ENCODE measurements at places on chromosomes 12 and 14.

GRCh38 chr14:52352061-52352491, 38.0 kb downstream of the PTGER2 start:
- no peak for DNase-seq

GRCh38 chr12:129556082-129556481, 347.7 kb downstream of the TMEM132D start:
- no peak for DNase-seq

DNA sequence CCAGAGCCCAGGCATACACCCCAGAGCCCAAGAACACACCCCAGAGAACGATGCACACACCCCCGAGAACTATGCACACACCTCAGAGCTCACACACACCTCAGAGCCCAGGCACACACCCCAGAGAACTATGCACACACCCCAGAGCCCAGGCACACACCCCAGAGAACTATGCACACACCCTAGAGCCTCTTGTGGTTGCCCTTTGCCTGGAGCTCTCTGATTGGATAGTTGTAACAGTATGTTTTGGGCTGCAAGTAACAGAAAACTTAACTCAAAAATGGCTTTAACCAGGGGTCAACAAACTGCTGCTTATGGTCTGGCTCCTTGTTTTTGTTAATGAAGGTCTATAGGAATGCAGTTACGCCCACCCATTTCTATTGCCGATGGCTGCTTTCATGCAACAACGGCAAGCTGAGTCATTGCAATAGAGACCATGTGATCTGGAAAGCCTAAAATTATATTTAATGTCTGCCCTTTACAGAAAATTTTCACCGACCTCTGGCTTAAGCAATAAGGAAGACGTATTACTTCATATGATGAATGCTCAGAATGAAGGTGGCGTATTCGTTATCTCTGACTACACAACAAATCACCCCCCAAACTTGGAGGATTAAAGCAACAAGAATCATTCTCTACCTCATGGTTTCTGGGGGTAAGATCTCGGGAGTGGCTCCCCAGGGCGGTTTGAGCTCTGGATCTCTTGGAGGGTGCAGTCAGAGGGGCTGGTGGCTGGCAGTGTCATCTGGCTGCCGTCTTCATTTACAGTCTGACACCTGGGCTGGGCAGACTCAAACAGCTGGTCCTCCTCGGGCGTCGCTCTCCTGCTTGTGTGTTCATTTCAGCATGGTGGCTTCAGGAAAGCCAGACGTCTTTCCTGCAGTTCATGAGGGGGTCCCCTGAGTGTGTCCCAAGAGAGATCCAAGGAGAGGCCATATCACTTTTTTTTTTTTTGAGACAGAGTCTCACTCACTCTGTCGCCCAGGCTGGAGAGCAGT, 66.3 kb upstream of the NCOR2 start:
- DNase-seq: no peak

DNA sequence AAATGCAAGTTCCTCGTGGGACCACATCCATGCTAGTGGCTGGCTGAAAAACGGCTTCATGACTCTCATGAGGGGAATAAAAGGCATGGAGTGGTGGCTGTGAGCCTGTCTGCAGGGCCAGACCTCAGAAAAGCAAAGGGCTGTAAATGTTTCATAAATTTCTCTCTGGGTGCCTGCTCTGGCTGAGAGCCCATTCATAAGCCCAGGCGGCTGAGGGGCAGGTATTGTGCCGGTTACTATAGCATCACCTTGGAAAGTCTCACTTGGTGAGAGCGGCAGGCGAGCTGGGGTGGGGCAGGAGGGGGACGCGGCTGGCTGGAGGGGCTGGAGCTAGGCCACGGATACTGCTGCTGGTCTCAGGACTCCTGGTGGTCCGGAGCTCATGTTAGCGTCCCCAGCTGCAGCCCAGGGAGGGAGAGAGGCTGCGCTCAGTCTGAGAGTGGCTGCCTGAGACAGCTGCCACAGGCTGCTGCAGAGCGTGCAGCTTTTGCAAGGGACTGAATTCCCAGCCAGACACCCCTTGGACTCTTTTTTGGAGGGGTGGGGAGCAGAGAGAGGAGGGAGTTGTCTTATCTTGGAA, at the start of gene SLC17A8:
SLC17A8 (plus strand) TSS at position 431 of the 580 bp plus-strand sequence. CDS start 318 bp downstream, outside the sequence.
- no peak for DNase-seq

- DNase-seq: no peak
These were observed 76.1 kb upstream of the PAWR start for GRCh38 chr12:79766705-79767464.

DNA sequence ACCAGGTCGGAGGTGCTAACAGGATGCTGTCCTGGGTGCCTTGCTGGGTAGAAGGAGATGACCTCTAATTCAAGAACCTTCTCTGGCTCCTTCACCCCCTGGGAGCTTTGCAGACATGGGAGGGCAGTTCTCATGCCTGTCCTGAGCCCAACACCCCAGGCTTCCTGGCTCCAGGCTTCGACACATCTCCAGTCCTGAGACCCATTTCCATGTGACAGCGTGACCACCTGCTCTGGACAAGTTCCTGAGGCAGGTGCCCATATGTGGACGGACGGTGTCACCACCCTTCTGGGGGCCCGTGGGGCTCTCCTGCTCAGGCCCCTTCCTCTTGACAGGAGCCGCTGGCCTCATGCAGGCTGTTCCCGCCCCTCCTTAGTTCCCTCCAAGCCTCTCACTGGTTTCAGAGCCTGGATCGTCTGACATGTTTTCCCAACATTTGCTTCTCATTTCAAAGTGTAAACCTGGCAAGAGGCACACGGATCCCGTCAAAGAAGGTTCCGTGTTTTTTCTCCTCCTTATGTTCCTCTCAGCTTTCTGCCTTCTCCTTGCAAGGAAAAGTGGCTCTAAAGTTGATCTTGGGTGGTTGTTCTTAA, 291.9 kb upstream of the RTL1 start:
- DNase-seq: no peak

- no peak for DNase-seq
These were observed 34.6 kb downstream of the NIN start for GRCh38 chr14:50796390-50796789.

GRCh38 chr12:67991158-67991557, 1.9 kb downstream of the IFNG-AS1 start:
- no peak for DNase-seq

DNA sequence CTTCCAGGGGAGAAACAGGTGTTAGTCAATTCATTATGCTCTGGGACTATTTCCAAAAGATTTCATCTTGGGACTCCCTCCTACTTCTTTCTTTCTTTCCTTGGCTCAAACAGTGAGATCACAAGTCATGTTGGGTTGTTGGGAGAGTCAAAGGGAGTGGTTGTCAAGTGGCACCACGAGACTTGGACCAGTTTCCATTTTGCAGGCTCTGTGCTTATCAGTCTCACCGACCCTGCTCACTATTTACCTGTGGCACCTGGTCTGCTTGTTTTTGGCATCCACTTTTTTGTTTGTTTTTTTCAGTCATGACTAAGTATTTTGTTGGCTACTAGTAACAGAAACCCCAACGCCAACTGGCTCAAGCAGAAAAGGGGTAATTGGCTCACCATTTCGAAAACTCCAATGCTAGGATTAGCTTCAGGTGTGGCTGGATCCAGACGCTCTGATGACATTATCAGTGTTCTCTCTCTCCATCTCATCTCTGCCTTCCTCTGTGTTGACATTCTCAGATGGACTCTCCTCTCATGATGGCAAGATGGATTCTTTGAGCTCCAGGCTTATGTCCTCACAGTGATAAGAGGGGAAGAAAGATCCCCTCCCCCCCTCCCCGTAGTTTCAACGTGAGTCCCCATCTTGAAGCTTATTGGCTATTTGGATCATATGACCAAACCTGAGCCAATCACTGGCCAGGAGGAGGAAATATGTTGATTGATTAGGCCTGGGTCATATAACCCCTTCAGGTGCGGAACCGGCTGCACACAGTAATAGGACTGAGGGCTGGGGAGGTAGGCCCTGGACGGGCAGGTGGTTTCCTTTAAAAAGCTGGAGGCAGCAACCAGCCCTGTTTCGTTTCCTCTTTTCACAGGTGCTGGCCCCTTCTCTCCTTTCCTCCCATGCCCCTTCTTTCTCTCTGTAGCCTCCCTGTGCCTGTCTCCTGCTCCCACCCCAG, 84.2 kb downstream of the AACS start:
- no peak for DNase-seq

DNA sequence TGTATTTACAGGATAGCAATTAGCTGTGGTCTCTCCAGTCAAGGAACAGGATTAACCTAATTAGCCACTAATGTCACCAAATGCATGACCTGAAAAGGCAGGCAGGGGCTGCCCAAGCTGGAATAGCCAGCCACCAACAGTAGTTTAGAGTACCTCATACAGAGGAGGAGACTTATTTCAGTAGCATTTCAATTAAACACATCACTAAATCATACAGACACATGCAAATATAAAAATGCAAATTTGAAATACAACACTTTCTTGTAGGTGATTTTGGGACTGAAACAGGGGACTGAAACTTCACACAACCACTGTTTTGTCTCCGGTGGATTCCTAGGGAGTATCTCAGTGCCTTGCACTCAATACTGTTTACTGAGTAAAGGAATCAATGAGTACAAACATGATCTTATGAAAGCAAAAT, 636 bp upstream of the IFNG-AS1 start:
- no peak for DNase-seq

GRCh38 chr12:88371416-88372183, 208.7 kb downstream of the KITLG start:
- DNase-seq: no peak

GRCh38 chr12:115700896-115701465, 576.5 kb downstream of the MED13L start:
- no peak for DNase-seq
